CD4-positive, alpha-beta memory T cell (primary cell): ENCODE measurements at places on chromosomes 12 and 14.

DNA sequence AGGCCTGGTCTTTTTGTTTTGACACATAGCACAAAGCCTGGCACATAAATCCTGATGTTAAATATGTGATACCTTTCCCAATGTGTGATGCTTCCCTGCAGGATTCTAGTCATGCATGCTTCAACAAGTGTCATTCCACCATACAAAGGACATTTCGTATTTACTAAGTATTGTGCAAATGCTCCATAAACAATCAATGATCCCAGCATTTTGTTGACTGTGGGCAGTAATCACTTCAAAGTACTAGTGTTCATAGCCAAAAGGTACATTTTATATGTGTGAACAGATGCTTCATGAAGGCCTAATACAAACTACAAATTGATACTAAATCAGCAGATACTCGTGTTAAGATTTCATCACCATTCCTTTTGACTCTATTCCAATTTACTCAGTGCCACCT, 4.4 kb downstream of the CCNB1IP1 start:
- DNase-seq, result no peak

GRCh38 chr12:108861878-108862587, 4.7 kb upstream of the SSH1 start:
- DNase-seq, result no peak

- DNase-seq, result no peak
Observed at GRCh38 chr12:110246636-110247339, 34.3 kb upstream of the ATP2A2 start.

GRCh38 chr12:117842630-117843029, 126.2 kb downstream of the KSR2 start:
- DNase-seq, result no peak

GRCh38 chr14:33618361-33619105, 332.3 kb downstream of the EGLN3 start:
- no peak for DNase-seq

DNA sequence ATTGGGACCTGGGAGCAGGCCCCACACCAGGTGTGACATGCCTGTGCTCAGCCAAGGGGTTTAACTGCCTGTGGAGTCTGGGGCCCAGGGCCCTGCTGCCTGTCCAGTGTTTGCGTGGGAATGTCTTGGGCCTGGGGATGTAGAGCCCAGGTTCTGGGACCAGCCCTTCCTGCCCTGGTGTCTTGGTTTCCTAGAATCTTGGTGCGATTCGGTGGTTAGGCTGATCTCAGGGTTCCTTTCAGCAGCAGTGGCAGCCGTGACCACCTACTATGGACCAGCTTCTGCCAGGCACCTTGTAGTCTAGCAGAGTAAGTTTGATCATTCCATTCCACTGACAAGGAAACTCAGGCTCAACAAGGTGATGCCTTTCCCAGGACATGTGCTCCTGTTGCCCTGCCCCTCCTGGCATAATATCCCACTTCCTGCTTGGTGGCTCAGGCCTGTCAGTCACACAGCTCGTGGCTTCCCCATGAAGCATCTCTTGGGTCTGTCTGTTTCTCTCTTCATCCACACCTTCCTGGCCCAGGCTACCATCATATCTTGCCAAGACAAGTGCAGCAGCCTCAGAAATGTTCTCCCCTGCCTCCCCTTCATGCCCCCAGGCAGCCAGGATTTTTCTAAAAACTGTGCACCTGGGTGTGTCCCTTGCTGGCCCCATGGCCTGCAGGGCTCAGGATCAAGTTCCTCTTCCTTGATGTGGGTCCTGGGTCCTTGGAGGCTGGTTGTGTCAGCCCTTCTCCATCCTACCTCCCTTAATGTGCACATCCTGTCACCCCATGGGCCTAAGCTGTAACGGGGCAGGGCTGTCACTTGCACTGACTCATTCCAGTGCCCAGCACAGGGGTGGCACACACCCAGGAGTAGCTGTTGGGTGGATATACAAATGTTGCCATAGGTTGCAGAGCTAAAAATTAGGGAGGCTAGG, 101.6 kb downstream of the SLC25A47 start:
- no peak for DNase-seq

- DNase-seq, result no peak
Observed at GRCh38 chr12:25197608-25198007, 2.6 kb downstream of the ETFRF1 start.

GRCh38 chr14:52020866-52021717, 31.7 kb downstream of the RTRAF start:
- DNase-seq, result no peak

- DNase-seq, result no peak
Observed at GRCh38 chr12:98438656-98439230, 76.6 kb upstream of the TMPO start.

GRCh38 chr14:86604561-86604960, 1074.6 kb downstream of the FLRT2 start:
- DNase-seq, result no peak

DNA sequence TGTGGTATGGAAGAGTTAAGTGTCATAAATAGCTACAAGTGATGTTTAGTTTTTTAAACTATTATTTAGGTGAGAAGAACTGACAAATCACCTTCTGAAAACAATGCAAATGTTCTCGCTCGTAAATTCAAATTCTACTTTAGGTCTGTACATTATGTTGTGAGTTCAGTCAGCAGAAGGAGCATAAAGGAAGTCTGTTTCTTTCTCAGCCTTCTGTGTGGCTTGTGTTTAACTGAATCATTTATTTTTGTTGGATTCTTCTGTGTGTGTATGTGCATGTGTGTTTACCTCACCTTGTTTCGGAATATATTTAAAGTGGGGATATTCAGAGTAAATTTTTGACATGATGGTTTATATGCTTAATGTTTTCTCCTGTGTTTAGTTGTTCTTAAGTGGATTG, 285.9 kb downstream of the TMTC2 start:
- DNase-seq, result no peak

DNA sequence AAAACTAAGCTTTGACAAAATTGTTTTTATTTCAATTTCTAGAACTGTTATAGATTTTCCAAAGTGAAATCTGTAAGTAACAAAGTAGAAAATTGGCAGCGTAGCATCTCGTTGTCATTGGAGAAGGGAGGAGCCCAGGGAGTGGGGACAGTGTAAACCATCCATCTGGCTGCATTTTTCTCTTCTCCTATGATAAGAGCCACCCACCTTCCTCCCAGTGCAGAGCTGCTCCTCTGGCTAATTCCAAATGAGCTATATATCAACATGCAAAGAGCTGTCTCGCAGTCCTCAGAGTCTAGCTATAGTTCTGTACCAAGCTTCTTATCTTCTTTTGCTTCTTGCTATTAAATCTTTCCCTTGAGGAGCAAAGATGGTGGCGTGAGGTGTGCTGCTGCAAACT, 56.6 kb downstream of the SCN8A start:
- DNase-seq, result no peak

DNA sequence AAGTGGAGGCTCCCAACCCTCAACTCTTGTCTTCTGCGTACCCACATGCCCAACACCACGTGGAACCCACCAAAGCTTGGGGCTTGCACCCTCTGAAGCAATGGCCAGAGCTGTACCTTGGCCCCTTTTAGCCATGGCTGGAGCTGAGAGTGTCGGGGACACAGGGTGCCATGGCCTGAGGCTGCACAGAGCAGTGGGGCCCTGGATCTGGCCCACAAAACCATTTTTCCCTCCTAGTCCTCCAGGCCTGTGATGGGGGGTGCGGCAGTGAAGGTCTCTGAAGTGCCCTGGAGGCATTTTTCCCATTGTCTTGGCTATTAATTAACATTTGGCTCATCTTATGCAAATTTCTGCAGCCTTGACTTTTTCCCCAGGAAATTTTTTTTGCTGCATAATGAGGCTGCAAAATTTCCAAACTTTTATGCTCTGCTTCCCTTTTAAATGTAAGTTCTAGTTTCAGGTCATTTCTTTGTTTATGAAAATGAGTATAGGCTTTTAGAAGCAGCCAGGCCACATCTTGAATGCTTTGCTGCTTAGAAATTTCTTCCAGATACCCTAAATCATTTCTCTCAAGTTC, 18.7 kb upstream of the ASPG start:
- no peak for DNase-seq

DNA sequence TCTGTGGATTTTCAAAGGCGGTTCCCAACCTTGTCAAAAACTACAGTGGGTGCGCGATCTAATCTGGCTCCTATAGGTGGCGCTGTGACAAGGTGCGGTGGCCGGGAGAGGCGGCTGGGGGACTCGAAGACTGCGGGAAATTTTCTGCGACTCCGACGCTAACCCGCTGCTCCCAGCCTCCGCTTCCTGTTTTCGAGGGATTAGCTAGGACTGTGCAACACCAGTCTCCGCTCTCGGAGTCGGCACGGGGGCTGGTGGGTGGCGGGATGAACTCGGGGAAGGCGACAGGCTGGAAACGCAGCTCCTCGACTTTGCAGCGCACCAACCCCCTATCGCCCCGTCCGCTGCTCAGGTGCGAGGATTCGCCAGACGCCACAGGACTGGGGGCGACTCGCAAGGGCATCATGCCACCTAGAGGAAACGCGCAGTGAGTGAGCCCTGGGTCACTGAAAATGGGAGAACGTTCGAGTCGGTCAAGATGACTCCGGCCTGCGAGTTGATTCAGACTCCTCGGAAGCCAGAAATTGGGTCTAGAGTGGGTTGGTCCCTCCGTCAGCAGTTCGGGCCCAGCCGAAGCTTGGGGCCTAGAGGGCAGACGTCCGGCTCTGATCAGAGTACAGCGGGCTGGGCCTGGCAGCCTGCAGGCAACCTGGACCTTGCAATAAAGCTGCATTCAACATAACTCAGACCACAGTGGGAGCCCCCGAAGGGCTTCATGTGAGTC, 5.5 kb upstream of the PAX9 start:
- DNase-seq, result no peak

- DNase-seq, result no peak
Observed at GRCh38 chr14:23183479-23183878, at the start of gene SLC7A8. SLC7A8 (minus strand) TSS chr14:23183660; CDS start chr14:23182914, 746 bp downstream.

GRCh38 chr12:3752096-3752709, 706 bp downstream of the CRACR2A start:
- DNase-seq, result peak; percentile 71

- DNase-seq, result peak; percentile 29
Observed at GRCh38 chr14:54893151-54893760, 9.4 kb downstream of the GCH1 start.

DNA sequence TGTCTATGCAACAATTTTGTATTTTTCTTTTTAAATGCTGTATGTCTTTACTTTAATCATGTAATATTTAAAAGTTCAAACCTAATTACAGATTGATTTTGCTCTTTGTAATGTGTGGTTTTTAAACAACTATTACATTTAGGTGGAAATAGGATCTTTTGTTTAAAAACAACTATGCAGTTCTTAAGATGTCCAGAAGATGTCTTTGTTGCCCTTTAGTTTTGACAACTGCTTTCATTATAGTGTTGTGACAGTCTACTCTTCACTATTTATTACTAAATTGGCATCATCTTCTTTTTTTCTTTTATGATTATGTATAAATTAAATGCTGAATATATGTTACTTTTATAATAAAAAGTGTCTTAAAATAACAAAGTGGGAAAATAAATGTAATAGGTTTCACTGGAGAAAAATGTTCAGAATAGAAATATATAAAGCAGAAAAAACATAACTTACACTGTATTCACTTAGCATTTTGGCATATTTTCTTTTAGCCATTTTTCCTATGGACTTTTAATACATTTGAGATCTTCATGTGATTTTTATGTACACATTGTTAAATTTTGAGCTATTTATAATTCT, 27.1 kb upstream of the PCNX4 start:
- DNase-seq, result peak; percentile 44

GRCh38 chr12:131900397-131900796, 6.0 kb downstream of the ULK1 start:
- DNase-seq, result no peak

- no peak for DNase-seq
Observed at GRCh38 chr12:49854976-49855375, 12.1 kb upstream of the BCDIN3D start.

- DNase-seq, result peak; percentile 8
Observed at GRCh38 chr12:51171884-51172514, 936 bp downstream of the TFCP2 start.

GRCh38 chr14:49461529-49462401, 124.4 kb downstream of the RPS29 start:
- peak; percentile 68 for DNase-seq

DNA sequence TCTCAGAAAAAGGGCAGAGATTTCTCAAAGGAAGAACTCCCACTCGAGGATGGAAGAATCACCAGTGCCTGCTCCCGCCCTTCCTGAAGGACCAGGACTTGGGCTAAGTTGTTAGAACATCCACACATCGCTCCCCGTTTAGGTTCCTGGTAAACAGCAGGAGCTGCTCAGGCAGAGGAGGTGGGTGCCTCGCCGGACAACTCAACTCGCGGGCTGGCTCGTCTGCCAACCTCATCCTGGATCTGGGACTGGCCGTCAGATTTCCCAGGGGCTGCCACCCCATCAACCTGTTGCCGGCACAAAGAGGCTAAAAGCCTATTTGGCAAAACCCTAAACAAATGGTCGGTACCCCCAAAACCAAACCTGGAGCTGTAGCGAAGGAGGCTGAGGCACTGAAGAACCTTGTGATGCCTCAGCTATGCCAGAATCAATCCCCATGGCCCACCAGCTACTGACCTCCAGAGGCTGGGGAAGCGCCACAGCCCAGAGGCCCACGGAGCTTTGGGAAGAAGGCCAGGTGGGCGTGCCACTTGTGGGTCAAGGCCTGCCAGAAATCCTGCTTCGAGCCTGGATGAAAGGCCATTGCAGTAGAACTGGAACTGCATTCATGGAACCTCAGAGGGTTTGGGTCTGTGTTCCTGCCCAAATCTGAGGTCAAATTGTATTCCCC, 42.9 kb downstream of the RIMBP2 start:
- no peak for DNase-seq

DNA sequence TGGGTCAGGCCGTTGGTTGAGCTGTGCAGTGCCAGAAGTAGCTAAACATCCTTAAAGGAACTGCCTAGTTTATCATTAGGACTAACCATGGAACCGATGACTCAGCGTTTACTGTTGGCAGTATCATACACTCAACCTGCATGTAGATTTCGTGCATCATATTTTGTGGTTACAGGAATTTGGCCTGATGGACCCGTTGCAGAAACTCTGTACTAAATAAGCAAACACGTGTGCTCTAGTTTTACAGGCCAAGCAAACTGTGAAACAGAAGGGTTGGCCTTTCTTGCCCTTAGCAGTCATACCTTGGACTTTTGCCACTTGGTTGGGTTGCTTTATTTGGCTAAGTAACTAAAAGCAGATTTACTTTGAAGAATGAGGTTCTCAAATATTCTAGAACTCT, 35.6 kb downstream of the DGLUCY start:
- no peak for DNase-seq

DNA sequence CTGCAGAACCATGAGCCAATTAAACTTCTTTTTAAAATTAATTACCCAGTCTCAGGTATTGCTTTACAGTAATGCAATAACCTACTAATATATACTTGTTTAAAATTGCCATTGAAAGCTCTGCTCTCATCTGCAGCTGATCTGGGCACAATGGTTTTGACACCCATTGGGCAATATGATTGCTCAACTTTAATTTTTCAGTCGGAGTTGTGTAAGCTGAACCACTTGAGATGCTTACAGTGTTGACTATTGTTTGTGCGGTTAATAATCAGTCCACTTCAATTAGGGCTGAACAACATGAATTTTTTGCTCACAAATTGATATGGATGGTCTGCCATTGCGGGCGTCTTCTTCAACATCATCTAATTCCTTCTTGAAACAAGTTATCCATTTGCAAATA, 18.0 kb upstream of the OR4K5 start:
- DNase-seq, result no peak

GRCh38 chr12:66188584-66189485, at the start of gene IRAK3:
IRAK3 (plus strand) TSS chr12:66189214; CDS start chr12:66189300, 86 bp downstream.
- DNase-seq, result peak; percentile 44

GRCh38 chr14:101087614-101088394, 184.3 kb upstream of the RTL1 start:
- DNase-seq, result no peak
